ENCODE measurements at places on chromosomes 2 and 18.

- no peak for DNase-seq
Observed at GRCh38 chr2:239262484-239263230, 138.2 kb downstream of the HDAC4 start.

GRCh38 chr2:24421668-24422067, 61.3 kb upstream of the ITSN2 start:
- no peak for DNase-seq

GRCh38 chr2:56613920-56614319, 430.1 kb downstream of the CCDC85A start:
- no peak for DNase-seq

DNA sequence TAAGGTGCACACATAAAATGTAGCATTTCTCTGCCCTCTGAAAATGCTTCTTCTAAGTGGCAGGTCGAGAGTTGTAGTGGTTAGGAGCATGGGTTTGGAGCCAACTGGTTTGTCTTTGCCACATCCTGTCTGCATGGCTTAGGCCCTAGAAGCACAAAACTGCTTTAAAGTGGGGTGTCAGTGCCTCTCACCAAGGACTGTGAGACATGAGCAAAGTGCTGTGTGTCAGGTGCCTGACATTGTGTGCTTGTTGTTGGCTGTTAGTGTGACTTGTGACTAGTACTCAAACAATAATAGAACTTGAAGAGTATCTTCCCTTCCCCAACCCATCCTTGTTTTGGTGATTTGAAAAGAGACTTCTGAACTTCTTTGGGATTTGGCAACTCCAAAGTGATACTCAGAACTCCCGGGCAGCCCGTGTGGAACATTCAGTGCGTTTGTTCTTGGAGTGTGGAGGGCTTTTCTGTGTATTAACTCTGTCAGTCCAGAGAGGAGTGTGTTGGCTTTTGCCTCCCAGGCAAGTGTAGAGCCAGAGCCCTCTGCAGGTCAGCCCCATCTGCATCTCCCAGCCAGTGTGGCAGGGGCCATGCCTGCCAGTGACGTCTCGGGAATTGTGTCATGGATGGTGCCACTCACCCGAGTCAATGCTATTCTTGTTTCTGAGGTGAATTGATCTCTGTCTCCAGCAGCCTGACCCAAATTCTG, 5.0 kb downstream of the MGAT5 start:
- DNase-seq, result no peak

GRCh38 chr18:25253136-25253535, 98.8 kb downstream of the ZNF521 start:
- no peak for DNase-seq

GRCh38 chr18:37362158-37362890, 203.3 kb downstream of the CELF4 start:
- DNase-seq, result no peak

- DNase-seq, result no peak
Observed at GRCh38 chr2:194166818-194167217, 1490.2 kb upstream of the SLC39A10 start.

- DNase-seq, result no peak
Observed at GRCh38 chr2:168076731-168077130, 170.7 kb downstream of the STK39 start.

GRCh38 chr2:31886700-31887099, 124.1 kb downstream of the MEMO1 start:
- no peak for DNase-seq

GRCh38 chr18:76379226-76380126, 115.6 kb downstream of the ZNF516 start:
- DNase-seq, result no peak

DNA sequence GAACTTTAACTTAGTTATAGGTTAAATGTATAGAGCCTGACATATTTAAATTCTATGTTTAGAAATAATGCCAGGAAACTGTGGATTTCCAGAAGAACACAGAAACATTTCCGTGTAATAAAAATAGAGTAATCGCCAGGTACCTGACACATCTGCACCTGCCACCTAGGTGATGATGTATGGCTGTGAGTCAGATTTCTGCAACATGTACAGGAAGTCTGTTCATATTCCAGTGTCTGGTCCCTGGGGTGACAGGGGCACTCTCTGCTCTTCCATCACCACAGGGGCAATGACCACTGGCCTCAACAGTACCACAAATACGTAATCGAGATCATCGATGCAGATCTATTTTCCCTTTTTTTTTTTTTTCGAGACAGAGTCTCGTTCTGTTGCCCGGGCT, 101.1 kb upstream of the LPIN2 start:
- no peak for DNase-seq

DNA sequence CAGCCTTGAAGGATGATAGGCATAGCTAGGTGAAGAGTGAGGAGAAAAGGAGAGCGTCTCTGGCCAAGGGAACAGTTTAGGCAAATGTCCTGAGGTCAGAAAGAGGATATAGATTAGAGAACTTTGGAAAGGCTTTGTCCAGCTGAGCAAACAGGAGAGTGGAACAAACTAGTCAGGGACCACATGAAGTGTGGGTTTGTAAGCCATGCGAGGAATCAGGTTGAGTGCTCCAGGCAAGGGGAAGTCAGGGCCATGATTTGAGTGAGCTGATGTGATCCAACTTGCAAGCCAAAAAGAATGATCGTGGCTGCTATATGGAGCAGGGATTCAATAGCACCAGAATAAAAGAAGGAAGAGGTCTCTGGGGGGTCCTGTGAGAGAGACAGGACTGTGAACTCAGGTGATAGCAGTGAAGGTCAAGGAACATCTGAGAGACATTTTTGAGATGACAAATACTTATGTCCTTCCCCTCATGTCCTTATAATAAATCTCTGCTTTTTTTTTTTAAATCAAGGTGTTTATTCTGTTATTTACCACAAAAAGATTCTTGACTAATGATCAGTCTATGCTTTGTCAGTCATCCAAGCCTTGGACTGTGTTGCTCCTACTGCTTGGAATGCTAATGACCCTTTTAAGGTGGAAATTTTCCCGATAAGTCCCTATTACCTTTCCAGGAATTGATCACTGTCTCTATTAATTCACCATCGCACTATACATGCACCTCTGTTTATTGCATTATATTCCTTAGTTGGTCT, 472.6 kb downstream of the TXNL1 start:
- DNase-seq, result no peak

GRCh38 chr2:54103454-54104314, 11.7 kb upstream of the ACYP2 start:
- DNase-seq, result no peak

- no peak for DNase-seq
Observed at GRCh38 chr18:50722311-50722710, 97.5 kb downstream of the MRO start.

- DNase-seq, result no peak
Observed at GRCh38 chr2:201891676-201892075, 85.3 kb downstream of the CDK15 start.

DNA sequence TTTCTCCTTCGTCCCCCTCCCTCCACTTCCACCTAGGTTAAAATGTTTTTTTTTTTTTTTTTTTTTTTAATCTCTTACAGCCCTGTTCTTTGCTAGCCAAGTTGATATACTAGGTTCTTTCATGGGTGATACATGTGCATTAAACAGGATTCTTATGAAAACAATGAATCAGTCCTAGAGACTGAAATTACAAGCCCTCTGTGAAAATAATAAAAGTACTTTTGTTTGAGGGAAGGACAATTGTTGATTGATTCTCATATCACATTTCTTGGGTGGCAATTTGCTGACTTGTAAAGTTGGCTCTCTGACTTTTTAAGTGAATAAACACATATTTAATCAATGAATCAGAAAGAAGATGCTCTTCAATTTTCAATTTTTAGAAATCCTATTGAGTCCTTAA, 639.9 kb downstream of the LRP1B start:
- no peak for DNase-seq

GRCh38 chr2:68660658-68661057, 17.3 kb downstream of the PROKR1 start:
- no peak for DNase-seq

Measured in NCI-H2107 (cell line).